ENCODE measurements at places on chromosomes 4 and X. TPM values are rescaled to one million over a fixed set of nuclear protein-coding genes. Genes with fewer than 3 reads are reported as not detected.

- no peak overlapping the region for H3K4me3 ChIP-seq
- DNase-seq = no peak
- H3K4me1 ChIP-seq = no peaks in the 10 kb centered on the region
- H3K36me3 ChIP-seq = no peaks in the 10 kb centered on the region
These were observed 1.1 kb downstream of the FSTL5 start for GRCh38 chr4:162162672-162163071.

Gene XAGE1A
- polyA plus RNA-seq = not detected

- H3K27me3 ChIP-seq = no peaks in the 10 kb centered on the region
- no peak overlapping the region for H3K4me3 ChIP-seq
- H3K4me1 ChIP-seq = no peaks in the 10 kb centered on the region
- H3K36me3 ChIP-seq = no peaks in the 10 kb centered on the region
These were observed 89.3 kb upstream of the NEIL3 start for GRCh38 chr4:177220376-177220775.

GRCh38 chr4:8540991-8541390 lies 39.2 kb upstream of the GPR78 start:
- H3K27me3 ChIP-seq = no peaks in the 10 kb centered on the region
- H3K4me3 ChIP-seq = no peak overlapping the region
- no peak for DNase-seq
- no peaks in the 10 kb centered on the region for H3K36me3 ChIP-seq
- no peak overlapping the region for H3K27ac ChIP-seq

Gene GPRASP3
- polyA plus RNA-seq = 1.3 TPM

DNA sequence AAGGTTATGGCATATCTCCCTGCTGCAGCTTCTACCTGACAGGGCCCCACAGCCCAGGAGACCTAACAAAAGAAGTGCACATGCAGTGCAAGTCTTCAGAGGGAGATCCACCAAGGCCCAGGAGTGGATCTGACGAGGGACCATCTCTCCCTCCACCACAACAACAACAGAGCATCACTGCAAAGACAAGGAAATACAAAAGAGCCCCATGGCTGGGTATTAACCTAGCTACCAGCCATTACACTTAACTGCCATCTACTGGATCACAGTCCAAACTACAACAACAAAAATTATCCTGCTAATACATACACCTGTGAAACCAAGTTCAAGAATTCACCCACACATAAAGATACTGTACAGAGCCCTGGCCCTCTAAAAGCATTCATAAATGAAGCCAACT lies 280.2 kb upstream of the SLC7A11 start:
- peak; percentile 15 for DNase-seq
- H3K27ac ChIP-seq = no peak overlapping the region
- H3K4me1 ChIP-seq = no peaks in the 10 kb centered on the region
- H3K36me3 ChIP-seq = no peaks in the 10 kb centered on the region
- H3K4me3 ChIP-seq = no peak overlapping the region

Gene NPY2R
- polyA plus RNA-seq = not detected

DNA sequence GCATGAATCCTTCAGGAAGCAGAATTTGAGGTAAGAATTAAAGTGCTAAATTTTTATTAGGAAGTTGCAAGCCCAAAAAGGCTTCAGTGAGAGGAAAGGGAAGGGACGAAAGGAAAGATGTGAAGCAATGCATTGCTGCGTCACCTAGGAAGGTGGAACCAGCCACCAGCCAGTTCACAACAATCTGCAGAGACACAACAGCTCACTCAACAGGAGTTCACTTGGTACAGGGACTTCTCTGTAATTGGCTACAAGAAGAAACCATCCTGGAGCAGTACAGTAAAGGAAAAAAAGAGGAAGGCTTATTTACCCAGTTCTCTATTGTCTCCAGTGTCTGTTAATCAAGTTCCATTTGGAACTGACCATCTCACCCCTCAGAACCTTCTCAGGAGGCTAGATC lies 157.6 kb downstream of the HNRNPD start:
- no peaks in the 10 kb centered on the region for H3K4me1 ChIP-seq
- H3K36me3 ChIP-seq = no peaks in the 10 kb centered on the region
- DNase-seq = no peak
- H3K4me3 ChIP-seq = no peak overlapping the region
- no peak overlapping the region for H3K27ac ChIP-seq

- no peaks in the 10 kb centered on the region for H3K27me3 ChIP-seq
- no peak overlapping the region for H3K4me3 ChIP-seq
- no peak overlapping the region for H3K27ac ChIP-seq
- no peak for DNase-seq
- H3K36me3 ChIP-seq = no peaks in the 10 kb centered on the region
These were observed 22.1 kb upstream of the RRAGB start for GRCh38 chrX:55695227-55696018.

Gene LDB2
- 3.2 TPM for polyA plus RNA-seq

GRCh38 chrX:25158635-25159034 lies 142.9 kb upstream of the ARX start:
- H3K36me3 ChIP-seq = no peaks in the 10 kb centered on the region
- no peak for DNase-seq
- no peak overlapping the region for H3K4me3 ChIP-seq
- no peaks in the 10 kb centered on the region for H3K4me1 ChIP-seq
- H3K27me3 ChIP-seq = no peaks in the 10 kb centered on the region

Gene APLN
- 1.5 TPM for polyA plus RNA-seq

DNA sequence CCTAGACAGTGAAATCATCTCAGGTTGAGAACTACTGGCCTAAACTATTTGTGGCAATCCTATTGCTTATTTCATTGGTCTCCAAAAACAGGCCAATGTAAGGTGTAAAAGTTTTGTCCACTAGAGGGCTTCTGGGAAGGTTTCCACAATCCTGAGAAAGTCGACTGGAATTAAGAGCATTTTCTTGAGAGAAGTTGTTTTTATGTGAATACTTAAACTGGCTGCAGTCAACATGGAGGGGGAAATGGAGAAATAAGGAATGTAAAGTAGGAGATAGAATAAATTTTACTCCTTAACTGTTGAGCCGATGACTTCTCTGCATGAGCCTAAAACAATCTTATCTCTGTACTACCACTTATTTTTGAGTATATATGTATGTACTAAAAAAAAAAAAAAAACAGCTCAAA lies 11.0 kb upstream of the EIF4E start:
- no peak overlapping the region for H3K4me3 ChIP-seq
- H3K4me1 ChIP-seq = no peaks in the 10 kb centered on the region
- H3K27me3 ChIP-seq = no peaks in the 10 kb centered on the region
- H3K36me3 ChIP-seq = no peaks in the 10 kb centered on the region
- H3K27ac ChIP-seq = no peak overlapping the region

- no peak overlapping the region for H3K27ac ChIP-seq
- no peaks in the 10 kb centered on the region for H3K27me3 ChIP-seq
- H3K4me3 ChIP-seq = no peak overlapping the region
- H3K4me1 ChIP-seq = no peaks in the 10 kb centered on the region
- DNase-seq = no peak
These were observed 10.0 kb downstream of the NAA11 start for GRCh38 chr4:79315891-79316290.

GRCh38 chr4:149754526-149754925 lies 61.1 kb downstream of the IQCM start:
- H3K27me3 ChIP-seq = no peaks in the 10 kb centered on the region
- DNase-seq = no peak
- no peak overlapping the region for H3K4me3 ChIP-seq

- no peaks in the 10 kb centered on the region for H3K36me3 ChIP-seq
- H3K4me3 ChIP-seq = no peak overlapping the region
- no peaks in the 10 kb centered on the region for H3K27me3 ChIP-seq
- no peaks in the 10 kb centered on the region for H3K4me1 ChIP-seq
- H3K27ac ChIP-seq = no peak overlapping the region
- no peak for DNase-seq
These were observed 2.1 kb upstream of the NRK start for GRCh38 chrX:105820247-105820646.

- DNase-seq = no peak
- H3K4me1 ChIP-seq = no peaks in the 10 kb centered on the region
- no peaks in the 10 kb centered on the region for H3K27me3 ChIP-seq
- H3K36me3 ChIP-seq = no peaks in the 10 kb centered on the region
- no peak overlapping the region for H3K4me3 ChIP-seq
These were observed 52.1 kb downstream of the CT47B1 start for GRCh38 chrX:120823556-120823955.

Gene SCRG1
- polyA plus RNA-seq = not detected

Data from small intestine (tissue), 16 donors.